HuH-7 (cell line): ENCODE measurements at places on chromosomes 13 and 19.

DNA sequence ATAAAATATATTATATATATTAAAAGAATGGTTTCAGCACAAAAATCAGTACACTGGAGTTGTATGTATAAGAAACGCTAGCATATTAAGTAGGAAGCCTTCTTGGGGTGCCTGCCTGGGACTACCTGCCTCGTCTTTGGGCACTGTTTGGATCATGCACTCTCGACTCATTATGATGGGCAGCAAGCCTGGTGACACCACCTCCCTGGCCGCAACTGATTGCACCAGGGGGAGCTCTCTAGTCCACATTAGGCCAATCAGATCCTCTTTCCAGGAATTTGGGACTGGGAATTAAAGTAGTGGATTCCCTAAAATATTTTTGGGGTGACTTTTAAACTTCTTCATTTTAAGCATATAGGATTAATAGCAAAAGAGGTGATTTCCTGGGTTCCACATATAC, 56.0 kb upstream of the RGCC start:
- DNase-seq, result no peak

DNA sequence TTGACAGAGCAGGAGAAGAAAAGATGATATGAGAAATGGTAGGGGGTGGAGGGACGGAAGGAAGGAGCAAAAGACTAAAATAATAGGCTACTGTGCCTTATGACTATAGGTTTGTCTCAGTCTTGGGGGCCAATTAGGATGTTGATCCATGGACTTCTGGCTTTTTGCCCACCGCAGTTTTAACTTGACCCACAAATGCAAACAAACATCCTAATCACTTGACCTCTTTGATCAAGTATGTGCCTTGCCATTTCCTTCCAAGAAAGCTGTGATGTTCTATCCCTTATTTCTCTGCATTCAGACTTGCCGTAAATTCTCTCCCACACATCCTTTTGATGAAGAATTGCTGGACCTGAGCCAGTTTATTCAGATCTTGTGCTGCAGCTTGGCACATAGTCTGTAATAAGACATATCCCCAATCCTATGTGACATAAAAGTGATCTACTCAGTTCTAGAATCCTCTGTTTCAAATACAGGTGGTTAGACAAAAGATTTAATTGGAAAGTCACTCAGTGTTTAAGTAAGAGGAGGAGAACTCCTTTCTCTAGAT, 62.8 kb downstream of the TPT1 start:
- DNase-seq, result no peak

GRCh38 chr13:106028911-106029310, 506.6 kb downstream of the EFNB2 start:
- no peak for DNase-seq

DNA sequence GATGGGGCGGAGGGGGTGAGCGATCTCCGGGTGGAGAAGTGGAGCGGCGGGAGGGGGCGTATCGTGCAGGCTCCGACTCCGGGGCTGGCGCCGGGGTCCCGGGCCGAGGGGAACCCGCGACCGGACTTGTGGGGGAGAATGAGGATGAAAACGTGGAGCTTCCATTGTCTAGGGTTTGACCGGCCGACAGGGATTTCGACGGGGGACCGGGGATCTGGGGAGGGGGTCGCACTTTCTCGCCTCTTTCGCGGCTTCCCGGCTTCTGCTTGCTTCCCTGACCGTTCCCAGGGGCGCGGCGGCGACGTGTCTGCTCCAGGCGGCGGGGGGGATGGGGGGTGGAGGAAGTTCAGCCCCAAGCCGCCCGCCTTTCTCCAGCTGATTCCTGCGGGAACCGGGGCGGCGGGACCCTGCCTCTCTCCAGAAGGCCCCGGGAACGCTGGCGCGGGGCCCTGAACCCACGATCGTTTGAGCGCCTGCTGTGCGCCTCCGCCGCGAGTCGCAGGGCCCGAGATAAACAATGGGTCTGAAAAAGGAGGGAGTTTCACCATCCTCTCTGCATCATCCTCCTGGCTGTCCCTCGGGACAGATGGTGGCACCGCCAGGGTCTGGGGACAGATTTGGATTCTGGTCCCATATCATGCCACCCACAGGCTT, 790 bp downstream of the TPM4 start:
- no peak for DNase-seq

GRCh38 chr13:29569253-29570050, 26.0 kb downstream of the SLC7A1 start:
- no peak for DNase-seq

- no peak for DNase-seq
These were observed 13.7 kb downstream of the TLE2 start for GRCh38 chr19:3015126-3016057.

GRCh38 chr19:48501494-48502349, 9.9 kb downstream of the LMTK3 start:
- DNase-seq, result peak; percentile 95

GRCh38 chr13:47816831-47817230, 184.2 kb downstream of the SUCLA2 start:
- no peak for DNase-seq

- no peak for DNase-seq
These were observed 321.6 kb downstream of the NDFIP2 start for GRCh38 chr13:79802389-79803085.

GRCh38 chr19:12727745-12728433, 4.2 kb upstream of the TNPO2 start:
- no peak for DNase-seq

GRCh38 chr19:35266520-35267352, 2.0 kb upstream of the USF2 start:
- DNase-seq, result no peak

DNA sequence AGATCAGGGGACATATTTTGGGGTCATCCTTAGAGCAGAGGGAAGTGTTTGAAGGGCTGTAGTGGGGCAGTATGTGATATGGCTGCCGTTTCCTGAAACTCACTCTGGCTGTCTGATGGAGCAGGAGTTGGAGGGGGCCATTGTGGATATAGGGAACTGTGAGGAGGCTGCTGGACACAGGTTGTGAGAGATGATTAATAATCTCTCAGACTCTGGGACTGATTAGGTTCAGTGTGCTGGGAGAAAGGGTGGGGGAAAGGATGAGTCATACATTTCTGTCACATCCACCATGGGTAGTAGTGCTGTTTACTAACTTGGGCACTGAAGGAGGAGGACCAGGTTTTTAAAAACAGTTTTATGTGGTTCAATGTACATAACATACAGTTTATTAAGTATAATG, 4.8 kb downstream of the B3GLCT start:
- no peak for DNase-seq

DNA sequence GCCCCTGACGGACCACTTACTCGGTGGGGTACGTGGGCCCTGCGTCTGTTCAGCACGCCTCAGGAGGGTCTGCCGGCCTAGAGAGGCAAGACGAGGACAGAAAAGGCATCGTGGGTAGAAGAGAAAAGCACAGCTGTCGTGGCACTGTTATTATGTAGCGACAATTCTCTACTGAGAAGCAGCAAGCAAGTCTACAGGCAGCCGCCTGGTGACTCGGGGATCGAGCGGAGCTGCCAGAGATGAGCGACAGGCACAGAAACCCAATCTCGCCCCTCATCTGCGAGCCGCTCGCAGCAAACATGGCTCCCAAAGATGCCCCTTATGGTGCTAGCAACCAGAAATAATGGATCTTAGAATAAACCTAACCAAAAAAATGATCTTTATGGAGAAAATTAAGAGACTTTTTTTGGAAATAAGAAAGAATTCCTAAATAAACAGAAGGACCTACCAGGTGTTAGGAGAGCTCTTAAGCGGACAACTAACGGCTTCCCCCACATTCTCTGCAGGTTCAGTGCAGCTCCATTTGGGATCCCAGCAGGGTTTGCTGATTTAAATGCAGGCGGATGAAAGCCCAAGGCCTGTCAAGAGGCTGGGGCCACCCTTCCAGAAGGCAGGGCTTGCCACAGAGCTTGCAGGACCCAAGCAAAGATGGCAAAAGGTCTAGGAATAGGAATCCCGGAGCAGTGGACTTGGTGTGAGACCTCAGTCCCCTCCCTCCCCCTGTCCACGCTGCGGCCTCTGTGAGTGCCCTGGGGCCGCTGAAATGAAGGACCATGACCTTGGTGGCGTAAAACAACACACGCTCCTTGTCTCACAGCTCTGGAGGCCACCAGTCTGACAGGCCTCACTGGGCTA, 152.6 kb downstream of the KDM4B start:
- no peak for DNase-seq

DNA sequence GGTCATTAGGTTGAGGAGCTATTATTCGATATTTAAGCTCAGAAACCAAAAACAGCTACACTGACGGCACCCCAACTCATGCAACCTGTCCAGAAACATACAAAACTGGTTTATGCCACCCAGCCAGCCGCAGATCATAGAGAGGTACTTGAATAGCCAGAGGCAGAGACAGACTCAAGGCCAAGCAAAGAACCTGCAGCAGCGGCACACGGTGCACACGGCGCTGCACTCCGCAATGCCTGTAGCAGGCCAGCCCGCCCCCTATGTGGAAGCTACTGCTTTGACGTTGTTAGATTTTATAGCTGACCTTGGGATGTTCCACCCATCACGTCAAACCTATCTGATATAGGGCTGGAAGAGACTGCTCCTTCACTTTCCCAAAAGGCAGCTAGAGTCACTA, 11.9 kb upstream of the DHRS12 start:
- no peak for DNase-seq

DNA sequence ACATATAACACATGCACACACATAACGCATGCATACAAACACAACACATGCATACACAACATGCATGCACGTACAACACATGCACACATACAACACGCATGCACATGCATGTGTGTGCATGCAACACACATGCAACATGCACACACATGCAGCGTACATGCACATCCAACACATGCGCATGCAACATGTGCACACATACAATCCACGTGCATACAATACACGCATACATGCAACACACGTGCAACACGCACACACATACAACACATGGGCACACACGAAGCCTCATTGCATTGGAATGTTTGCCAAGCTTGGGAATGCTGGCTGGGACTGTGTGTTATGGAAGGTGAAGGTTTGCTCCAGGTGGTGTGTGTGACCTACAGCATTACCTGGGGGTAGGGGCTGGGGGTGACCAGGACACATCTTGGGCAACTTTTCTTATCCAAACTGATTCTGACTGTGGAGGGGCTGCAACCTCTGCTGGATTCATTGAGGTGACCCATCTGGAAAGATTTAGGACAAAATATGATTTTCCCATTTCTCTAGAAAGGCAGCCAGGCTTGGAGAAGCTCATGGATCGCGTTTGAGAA, 58.9 kb downstream of the SPACA7 start:
- no peak for DNase-seq

DNA sequence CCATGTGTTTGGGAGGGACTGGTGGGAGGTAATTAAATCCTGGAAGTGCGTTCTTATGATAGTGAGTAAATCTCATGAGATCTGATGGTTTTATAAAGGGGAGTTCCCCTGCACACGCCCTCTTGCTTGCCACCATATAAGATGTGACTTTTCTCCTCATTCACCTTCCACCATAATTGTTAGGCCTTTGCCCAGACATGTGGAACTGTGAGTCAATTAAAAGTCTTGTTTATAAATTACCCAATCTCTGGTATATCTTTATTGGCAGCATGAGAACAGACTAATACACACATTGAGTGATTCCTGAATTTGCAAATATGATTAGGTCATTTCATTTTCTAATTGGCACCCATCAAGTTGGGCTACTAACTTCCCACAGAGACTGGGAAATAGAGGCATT, 977.2 kb downstream of the SLITRK1 start:
- DNase-seq, result no peak

DNA sequence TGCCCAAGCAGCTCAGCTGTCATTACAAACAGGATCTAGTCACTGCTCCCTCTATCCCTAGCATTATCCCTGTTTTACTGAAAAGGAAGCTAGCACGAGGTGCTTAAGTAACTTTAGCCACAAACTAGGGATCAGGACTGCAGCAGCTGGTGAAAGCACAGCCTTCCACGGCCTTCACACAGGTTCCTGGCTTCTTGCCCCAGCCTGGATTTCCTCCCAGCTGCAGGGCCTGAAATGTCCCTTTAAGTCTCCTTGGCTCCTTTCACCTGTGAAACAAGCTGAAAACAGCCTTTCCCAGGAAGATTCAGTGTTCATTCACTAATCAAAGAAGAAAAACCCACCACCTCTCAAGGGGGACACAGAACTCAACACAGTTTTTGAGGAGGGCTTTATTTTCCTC, 754.5 kb downstream of the DIAPH3 start:
- DNase-seq, result no peak

DNA sequence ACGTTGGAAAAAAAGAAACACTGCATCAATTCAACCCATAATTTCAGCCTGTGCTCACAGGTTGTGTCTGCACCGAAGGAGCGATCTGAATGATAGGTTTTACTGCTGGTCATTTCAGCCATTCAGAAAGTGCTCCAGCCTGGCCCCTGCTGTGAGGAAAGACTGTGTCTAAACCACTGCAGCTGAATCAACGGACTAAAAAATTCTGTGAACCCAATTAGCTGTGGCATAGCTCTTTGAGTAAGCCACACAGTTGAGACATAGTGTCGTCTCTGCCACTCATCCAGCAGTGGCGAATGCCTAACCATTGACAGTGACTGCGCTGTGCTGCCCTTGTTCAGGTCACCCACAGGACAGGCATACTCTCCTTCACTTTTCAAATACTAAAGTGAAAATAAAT, 179.8 kb downstream of the COG6 start:
- no peak for DNase-seq

- peak; percentile 96 for DNase-seq
These were observed at the start of gene ZMYM5 for GRCh38 chr13:19863323-19864023. ZMYM5 (minus strand) TSS chr13:19863649; CDS start chr13:19852180, 11,469 bp downstream.

- DNase-seq, result no peak
These were observed 5.5 kb downstream of the ARHGAP45 start for GRCh38 chr19:1072371-1073015.

- DNase-seq, result no peak
These were observed 75.8 kb downstream of the TBC1D4 start for GRCh38 chr13:75405976-75406703.

DNA sequence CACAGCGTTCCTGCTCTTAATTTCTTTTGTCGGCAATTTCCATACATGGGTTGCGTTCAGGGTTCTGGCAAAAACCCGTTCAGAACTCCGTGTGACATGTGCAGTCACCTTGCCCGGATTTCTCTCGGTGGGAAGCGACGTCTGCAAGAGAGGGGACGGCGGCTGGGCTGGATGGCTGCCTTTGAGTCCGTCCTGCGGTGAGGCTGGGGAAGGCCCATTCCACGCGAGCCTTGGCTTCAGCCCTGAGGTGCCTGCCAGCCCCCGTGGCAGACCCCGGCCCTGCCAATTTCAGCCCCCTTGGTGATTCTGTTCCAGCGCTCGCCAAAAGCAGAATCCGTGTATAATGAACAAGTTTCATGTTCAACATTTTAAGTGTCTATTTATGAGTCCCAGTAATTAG, 72.6 kb upstream of the TSHZ3 start:
- no peak for DNase-seq

- no peak for DNase-seq
These were observed 614.8 kb downstream of the DACH1 start for GRCh38 chr13:71252184-71252704.

DNA sequence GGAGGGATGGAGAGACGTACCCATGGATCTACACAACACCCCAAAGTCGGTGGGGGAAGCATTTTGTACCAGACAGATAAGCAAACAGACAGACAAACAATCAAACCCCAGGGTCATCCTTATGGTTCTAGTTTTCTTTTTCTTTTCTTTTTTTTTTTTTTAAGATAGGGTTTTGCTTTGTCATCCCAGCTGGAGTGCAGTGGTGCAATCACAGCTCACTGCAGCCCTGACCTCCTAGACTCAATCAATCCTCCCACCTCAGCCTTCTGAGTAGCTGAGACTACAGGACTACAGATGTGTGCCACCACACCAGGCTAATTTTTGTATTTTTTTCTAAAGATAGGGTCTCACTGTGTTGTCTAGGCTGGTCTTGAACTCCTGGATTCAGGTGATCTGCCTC, 17.9 kb upstream of the FBL start:
- DNase-seq, result no peak

- DNase-seq, result no peak
These were observed 1.5 kb downstream of the KISS1R start for GRCh38 chr19:918481-919198.

GRCh38 chr19:46861691-46862502, 1.1 kb downstream of the ARHGAP35 start:
- no peak for DNase-seq
